ENCODE measurements at places on chromosomes 1 and 21.

DNA sequence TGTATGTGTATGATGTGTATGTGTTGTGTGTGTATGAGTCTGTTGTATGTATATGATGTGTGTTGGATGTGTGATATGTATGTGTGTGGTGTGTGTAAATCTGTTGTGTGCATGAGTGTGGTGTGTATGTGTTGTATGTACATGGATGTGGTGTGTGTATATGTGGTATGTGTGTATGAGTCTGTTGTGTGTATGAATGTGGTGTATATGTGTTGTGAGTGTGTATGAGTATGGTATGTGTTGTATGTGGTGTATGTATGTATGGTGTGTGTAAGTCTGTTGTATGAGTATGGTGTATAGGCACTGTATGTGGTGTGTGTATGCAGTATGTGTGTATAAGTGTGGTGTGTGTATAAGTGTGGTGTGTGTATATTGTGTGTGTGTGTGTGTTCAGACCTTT, 95.0 kb downstream of the PLXNA2 start:
- DNase-seq, result no peak

- no peak for DNase-seq
Observed at GRCh38 chr1:164641353-164641730, 82.4 kb downstream of the PBX1 start.

DNA sequence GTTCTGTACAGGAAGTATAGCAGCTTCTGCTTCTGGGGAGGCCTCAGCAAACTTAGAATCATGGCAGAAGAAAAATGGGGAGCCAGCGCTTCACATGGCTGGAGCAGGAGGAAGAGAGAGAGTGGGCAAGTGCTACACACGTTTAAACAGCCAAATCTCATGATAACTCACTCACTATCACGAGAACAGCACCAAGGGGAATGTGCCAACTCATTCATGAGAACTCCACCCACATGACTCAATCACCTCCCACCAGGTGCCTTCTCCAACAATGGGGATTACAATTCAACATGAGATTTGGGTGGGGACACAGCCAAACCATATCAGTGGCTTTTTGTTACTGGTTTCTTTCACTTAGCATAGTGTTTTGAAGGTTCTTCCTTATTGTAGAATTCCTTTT, 138.6 kb downstream of the SYT14 start:
- DNase-seq, result no peak

DNA sequence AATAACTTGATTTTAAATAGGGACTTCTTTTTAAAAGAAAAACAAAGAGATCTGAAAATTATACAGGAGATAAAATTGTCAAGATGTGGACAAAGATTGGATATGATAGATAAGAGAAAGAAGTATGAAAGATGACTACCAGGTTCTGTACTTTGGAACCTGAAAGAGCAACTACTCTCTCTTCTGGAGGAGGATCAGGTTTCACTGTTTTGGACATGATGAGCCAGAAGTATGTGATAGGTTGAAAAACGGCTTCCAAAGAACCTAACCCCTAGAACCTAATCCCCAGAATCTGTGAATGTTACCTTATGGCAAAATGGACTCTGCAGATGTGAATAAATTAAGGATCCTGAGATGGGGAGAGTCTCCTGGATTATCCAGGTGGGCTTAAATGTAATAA, 26.2 kb downstream of the RSBN1 start:
- DNase-seq, result no peak

GRCh38 chr1:103948526-103948925, 198.8 kb downstream of the AMY1C start:
- no peak for DNase-seq

DNA sequence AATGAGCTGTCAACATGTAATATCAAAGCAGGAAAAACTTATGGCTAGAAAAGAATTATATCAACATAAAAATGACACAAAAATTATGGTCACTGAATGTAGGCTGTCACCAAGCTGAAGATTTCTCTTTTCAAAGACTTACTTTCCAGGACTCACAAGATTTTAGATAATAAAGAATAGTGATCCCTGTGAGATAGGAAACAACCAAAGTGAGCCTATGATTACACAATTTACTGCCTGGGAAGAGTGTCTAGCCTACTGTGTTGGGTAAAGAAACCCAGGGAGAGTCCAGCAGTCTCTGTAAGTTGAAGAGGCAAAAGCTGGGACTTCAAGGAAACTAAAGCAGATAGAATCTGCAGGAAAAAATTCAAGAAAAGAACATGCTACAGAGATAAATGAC, 20.2 kb upstream of the RGS1 start:
- no peak for DNase-seq

DNA sequence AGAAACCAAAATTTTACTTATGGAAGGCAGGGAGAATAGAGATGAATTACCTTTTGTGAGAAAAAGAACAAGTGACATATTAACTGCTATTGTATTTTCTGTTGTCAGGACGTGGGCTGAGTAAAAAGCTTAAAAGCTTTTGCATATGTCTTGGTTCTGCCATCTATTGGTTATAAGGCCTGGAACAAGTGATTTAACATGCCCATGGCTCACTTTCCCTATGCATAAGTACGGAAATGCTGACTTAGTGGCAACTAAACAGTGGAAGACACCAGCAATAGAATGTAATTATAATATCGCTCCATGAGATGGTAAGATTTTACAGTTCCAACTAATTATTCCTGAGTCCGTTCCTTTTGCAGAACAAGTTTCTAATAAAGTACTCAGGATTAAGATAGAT, 6.7 kb upstream of the CTSS start:
- DNase-seq, result no peak

All from fibroblast of skin of left quadriceps (primary cell).